ENCODE measurements at places on chromosomes 1 and 21. TPM values are rescaled to one million over a fixed set of nuclear protein-coding genes. Genes with fewer than 3 reads are reported as not detected.

PRAMEF5 gene
- total RNA-seq: not detected

KAZN gene
- total RNA-seq: 10.4 TPM

RCAN1 gene
- total RNA-seq: 34.1 TPM

PLEKHN1 gene
- 0.21 TPM for total RNA-seq

HEYL gene
- total RNA-seq: not detected

KRTAP10-3 gene
- total RNA-seq: not detected

KCNC4 gene
- 0.20 TPM for total RNA-seq

CELSR2 gene
- total RNA-seq: 3.1 TPM

XCL1 gene
- total RNA-seq: 2.5 TPM

GRCh38 chr1:33410091-33410701 is 20.7 kb downstream of the PHC2 start:
- no peak for DNase-seq

DNA sequence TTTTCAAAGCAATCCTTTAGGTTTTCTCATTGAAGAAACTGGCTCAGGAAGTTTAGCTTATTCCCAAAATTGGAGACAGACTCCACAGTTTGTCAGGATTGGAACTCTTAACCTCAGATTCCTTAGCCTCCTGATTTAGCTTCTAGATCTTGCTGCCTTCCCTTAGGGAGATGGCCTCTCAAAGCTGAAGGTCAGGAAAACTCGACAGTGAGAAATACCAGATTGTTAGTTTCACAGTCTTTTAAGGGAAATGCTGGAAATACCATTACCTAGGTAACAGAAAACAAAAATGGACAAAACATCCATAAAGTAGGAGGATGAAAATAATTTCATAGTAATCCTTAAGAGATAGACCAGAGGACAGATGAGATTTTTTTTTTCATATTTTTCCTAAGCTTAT is 7.8 kb downstream of the RASAL2 start:
- DNase-seq: no peak

GRCh38 chr1:2205191-2205952 is 10.8 kb upstream of the FAAP20 start:
- peak; percentile 69 for DNase-seq

DNA sequence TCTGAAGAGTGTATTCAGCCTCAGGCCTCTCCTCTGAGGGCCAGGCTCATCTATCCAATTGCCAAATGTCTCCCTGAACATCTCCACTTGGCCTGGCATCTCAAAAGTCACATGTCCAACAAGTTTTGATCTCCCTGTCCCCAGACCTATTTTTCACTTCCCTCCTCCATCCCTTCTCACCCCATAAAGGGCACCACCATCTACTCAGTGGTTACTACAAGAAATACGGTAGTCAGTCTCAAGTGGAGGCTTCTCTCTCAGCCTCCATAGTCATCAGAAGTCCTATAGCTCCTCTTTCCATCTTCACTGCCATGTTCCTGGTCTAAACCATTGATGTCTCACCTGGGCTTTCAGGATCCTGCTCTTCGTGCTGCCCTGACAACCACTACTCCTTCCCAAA is 82.5 kb upstream of the EDN2 start:
- no peak for DNase-seq

GRCh38 chr1:235023711-235024439 is 104.8 kb downstream of the TOMM20 start:
- DNase-seq: peak; percentile 61

GRCh38 chr1:243407284-243408018 is 151.6 kb downstream of the SDCCAG8 start:
- no peak for DNase-seq

DNA sequence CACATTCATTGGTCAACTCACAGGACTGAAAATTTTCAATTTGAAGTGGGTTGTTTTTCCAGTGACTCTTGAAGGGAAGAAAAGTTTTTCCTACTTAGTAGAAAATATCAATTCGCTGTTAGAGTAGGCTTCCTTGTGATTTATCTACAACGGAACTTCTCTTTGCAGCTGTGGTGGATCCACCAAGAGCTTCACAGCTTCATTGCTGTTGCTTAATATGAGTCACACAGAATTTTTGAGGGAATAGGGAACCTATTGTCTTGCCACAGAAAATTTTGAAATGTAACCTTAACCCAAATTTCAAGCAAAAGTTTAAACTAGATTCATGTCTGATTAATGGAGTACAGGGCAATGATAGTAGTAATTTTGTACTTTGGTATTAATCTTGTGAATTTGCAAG is 58.4 kb upstream of the IFI44L start:
- DNase-seq: no peak

DNA sequence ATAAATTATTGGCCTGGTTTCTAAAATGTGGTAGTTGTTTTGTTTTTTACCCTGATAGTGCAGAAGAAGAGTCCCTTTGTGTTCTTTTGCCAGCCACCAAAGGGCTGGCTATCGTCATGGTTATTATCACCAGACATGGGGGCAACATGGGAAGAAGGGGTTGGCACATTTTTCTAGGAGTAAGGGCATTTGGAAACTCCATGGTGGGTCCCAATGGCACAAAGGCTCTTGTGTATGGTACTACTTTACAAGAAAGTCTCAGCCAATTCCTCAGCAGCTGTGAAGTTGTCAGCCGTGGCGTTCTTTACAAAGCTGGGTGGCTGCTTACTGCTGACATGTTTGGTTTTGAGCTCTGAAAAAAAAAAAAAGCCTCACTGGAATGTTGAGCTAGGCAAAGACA is 330.4 kb upstream of the ESRRG start:
- no peak for DNase-seq

GRCh38 chr1:118988186-118989005 is at the start of gene TBX15:
Gene TBX15 (minus strand): TSS chr1:118988343. CDS start chr1:118987795, 548 bp downstream.
- DNase-seq: no peak

GRCh38 chr1:45803299-45803780 is at the start of gene MAST2:
Gene MAST2 (plus strand): TSS chr1:45803612. CDS start chr1:45803896, 284 bp downstream.
- peak; percentile 67 for DNase-seq

DNA sequence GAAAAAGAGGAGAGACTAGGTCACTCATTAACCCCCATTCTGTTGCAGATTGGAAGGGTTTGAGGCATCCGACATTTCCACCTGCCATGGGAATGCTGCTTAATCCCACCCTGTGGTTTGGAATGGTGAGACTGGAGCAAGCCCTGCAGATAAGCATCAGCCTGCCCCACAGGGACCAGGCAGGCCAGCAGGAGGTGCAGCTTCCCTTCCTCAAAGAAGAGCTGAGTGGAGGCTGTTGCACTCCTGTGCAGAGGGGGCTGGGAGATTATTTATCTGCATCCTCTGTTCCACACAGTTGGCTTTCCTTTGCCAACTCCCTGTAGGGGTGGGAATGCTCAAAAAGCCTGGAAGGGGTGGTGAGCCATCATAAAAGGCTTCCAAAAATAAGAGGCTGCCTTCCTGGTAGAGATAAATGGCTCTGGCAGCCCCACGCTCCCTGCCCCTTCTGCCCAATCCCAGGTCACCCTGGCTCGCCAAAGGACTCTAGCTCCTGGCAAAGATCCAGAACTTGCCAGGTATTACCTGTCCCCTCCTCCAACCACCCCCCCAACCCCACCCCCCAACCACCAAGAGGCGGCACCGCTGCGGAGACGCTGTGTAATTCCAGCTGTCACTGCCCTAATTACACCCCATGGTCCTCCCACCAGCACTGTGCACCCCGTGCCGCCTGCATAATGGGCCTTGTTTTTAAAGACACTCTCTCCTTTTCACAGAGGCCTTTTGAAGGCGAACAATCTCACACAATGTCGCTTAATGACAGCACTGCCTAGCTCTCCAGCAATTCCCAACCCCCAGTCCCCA is 83.0 kb upstream of the ZC3H12A start:
- no peak for DNase-seq

DNA sequence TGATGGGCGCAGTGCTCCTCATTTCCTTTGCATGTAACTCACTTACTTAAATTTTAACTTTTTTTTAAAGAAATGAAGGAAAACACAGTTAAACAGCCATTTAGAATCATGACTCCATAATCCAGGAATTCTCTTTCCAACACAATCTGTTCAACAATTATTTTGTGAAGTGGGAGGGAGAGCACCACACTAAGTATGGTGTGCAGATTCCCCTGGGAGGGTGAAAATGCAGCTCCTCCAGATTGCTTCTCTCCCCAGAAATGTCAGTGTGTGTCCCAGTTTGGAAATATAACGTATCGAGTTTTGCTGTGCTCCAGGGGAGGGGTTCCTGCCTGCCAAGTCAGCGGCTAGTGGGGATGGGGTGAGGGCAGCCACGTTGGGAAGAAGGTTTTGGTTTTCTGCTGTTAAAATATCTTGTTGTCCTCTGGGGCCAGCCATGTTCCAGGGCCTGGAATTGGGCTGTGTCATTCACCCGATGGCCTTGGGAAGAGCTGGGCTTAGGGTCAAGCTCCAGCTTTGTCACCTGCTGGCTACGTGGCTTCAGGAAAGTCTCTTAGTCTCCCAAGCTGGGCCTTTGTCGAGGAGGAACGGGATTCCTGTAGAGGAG is 17.3 kb upstream of the DISP3 start:
- no peak for DNase-seq

DNA sequence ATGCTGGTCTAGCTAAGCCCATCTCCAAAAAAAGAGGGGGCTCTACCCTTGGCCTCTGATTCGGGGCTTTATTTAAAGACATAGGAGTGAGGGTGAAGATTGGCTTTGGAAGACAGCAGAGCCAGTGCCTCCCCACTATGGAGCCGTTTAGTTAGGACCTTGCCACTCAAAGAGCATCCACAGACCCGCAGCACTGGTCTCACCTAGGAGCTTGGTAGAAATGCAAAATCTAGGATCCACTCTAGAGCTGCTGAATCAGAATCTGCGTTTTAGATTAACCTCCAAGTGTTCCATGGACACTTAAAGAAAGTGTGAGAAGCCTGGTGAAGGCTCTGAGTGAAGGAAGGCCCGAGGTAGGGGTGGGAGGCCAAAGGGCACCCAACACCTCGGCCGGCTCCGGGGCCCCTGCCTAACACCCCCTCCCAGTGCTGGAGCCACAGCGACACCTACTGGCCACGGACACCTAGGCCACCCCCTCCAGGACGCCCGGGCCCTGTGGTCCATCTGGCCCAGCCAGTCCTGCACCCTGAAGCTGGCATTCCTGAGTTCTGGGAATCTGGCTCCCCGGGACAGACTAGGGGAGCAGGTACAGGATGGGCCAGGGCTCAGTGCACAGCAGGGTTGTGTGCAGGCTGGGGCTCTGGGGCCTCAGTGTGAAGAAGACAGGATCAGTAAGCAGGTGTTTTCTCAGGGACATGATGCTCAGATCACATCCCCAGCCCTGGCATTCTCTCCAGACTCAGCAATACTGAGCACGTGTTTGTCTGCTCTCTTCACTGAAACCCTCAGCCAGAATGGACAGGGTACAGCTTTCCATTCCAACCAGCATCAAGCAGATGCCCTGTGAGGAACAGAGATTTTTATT is 79.2 kb downstream of the TMEM53 start:
- peak; percentile 43 for DNase-seq

DNA sequence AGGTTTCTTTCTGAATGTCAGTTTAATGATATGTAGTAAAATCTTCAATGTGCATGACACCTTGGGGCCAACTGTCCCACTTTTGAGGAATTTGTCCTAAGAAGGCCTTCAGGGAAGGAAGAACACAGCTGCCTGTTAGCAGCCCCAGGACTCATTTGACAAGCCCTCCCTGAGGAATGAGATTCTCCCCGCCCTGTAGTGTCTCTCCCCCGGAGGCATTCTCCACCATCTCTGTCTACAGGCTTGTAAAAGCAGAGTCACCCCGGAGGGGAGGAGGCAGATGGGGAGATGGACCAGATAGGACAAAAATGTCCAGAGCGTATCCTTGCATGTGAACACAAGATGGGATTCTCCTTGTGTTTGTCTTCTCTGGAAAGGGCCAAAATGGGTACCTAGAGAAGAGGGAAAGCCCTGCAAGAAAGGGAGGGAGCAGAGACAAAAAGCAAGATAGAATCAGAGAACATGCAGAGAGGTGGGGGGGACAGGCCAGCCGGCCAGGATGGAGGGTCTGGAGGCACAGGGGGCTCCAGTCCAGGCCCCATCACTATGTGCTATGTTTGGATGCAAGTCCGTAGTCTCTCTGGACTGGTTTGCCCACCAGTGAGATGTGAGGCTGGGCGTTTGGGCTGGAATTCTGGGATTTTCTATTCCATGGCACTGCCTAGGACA is 12.0 kb upstream of the WNT3A start:
- no peak for DNase-seq

GRCh38 chr1:35886577-35887431 is 3.8 kb downstream of the AGO1 start:
- peak; percentile 20 for DNase-seq

- DNase-seq: peak; percentile 18
Measured at GRCh38 chr1:19250629-19251304, 557 bp downstream of the EMC1 start.

DNA sequence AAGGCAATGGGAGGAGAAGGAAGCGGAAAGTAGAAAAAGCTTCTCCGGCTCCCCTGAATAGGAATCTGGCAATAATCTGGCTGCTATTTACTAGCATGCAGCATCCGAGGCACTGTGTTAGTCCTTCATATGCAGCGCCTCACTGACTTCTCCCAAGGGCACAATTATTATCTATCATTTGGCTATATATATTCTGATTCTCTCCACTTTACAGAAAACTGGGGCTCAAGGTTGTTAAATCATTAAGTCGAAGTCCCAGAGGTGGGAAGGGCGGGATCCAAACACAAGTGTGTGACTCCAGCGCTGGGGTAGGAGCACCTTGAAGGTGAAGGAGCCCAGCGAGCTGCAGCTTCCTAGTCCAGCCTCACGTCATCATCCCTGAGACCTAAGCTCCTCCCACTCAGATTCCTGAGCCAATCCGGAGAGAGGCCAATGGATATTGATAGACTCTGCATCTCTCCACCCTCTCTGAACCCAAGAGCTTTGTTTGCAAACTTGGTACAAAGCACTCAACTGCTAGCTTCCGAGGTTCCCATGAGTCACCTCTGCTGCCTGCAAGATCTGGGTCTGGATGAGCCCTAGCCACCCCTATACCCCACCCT is 16.6 kb upstream of the EYA3 start:
- DNase-seq: peak; percentile 77

DNA sequence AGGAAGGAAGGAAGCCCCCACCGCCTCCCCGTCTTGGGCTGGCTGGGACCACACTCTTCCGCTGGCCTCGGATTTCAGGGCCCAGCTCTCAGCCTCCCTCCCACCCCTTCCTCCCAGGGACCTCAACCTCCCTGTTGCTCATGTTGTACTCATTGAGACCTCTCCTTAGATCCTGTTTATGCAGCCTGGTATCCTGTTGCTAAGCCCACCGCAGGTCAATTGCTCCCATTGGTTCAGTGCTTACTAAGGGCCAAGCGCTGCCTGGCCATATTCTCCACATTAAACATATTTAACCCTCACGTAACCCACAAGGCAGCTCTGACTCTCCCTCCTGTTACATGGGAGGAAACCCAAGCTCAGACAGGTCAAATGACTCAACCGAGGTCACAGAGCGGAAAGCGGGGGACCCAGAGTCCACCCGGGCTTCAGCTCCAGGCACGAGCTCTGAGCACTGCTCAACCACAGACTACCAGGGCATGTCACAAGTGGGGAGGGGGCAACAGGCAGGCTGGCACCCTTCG is 23.2 kb upstream of the H6PD start:
- peak; percentile 52 for DNase-seq

DNA sequence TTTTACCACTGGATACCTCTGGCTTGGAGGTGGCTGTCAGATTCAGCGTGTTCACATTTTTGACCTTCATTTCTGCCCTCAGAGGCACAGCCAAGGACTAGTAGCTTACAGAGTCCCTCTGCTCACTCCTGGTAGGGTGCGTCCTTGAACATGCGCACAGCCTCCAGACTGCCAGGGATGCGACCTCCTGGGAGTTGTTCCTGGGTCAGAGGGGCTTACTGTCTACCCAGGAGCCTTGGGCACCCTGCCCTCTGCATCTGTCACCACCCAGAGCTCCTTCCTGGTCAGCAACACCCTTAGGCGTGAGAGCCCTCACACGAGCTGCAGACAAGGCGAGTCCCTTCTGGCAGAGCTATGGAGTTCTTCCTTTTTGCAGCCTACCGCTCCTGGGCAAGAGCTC is 1.7 kb downstream of the SLX9 start:
- no peak for DNase-seq

GRCh38 chr1:24745711-24746413 is 615 bp downstream of the CLIC4 start:
- DNase-seq: no peak
